CD4-positive, alpha-beta T cell treated with Interleukin-21 for 1 hour (primary cell): ENCODE measurements at places on chromosomes 11 and 22.

DNA sequence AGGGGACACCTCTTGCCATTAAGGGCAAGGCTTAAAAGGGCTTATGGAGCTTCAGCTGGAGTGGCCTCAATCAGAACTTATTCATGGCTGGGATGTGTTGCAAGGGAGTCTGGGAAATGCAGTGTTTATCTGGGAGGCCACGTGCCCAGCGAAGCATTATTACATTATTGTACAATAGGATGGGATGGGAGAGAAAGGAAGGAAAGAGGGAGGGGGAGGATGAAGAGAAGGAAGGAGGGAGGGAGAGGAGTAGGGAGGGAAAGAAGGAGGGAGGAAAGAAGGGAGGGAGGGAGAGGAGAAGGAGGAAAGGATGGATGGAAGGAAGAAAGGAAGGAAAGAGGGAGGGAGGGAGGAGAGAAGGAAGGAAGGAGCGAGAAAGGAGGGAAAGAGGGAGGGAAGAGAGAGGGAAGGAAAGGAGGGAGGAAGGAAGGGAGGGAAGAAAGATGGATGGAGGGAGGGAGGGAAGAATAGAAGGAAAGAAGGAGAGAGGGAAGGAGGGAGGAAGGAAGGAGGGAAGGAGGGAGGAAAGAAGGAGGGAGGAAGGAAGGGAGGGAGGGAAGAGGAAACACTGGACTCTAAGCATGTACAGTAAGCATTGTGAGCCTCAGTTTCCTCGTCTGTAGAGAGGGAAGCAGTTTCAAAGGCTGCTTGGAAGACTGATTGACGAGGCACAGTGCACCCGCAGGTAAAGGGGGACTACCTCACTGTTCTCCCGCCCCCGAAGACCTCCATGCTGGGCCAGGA is 62.2 kb downstream of the MYEOV start:
- DNase-seq: no peak

DNA sequence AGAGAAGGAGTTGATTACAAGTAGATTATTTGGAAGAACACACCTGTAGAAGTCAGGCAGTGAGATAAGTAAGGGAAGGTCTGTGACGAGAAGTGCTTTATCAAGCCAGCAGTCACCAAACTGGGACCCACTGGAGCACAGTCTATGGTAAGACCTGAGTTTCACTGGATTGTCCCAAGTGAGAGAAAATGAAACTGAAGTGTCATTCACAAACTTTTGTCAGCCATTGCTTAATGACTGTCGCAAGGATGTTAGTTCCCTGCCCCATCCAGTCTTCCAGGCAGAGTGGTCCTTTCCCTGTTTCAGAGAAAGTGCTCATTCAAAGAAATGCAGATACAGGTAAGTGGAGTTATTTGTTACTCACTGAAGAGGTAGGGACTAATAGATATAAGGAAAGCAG is 728.0 kb upstream of the TENM4 start:
- no peak for DNase-seq

DNA sequence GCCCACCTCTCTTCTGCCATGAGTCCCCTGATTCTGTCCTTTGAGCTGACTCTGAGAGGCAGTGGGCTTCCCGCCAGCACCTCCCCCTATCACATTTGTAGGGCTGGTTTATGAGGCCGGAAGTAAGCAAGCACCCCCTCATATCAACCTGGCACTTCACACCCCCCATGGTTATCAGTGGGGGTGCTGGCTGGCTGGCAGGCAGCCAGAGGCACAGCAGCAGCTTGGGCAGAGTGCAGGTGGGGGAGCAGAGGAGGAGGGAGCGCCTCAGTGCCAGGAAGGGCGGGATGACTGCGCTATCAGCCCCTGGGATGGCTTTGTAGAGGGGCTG is 22.9 kb upstream of the CHRM4 start:
- no peak for DNase-seq

DNA sequence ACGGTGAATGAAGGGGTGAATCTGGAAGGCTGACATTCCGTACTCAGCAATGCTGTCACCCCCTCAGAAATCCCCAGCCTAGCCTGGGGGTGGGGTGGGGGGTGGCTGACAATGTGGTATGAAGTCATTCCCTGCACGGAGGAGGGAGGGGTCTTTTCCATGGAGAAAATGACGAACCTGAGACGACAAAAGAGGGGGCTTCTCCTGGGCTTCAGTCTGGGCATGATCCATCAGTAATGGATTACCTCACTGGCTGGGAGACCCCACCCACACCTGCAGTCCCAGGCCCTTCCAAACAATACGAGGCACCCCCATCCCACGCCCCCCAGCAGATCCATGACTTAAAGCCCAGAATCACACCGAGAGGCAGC is 1.0 kb downstream of the KIAA0930 start:
- no peak for DNase-seq

- DNase-seq: no peak
These were observed 116.4 kb downstream of the FAR1 start for GRCh38 chr11:13784855-13785254.

DNA sequence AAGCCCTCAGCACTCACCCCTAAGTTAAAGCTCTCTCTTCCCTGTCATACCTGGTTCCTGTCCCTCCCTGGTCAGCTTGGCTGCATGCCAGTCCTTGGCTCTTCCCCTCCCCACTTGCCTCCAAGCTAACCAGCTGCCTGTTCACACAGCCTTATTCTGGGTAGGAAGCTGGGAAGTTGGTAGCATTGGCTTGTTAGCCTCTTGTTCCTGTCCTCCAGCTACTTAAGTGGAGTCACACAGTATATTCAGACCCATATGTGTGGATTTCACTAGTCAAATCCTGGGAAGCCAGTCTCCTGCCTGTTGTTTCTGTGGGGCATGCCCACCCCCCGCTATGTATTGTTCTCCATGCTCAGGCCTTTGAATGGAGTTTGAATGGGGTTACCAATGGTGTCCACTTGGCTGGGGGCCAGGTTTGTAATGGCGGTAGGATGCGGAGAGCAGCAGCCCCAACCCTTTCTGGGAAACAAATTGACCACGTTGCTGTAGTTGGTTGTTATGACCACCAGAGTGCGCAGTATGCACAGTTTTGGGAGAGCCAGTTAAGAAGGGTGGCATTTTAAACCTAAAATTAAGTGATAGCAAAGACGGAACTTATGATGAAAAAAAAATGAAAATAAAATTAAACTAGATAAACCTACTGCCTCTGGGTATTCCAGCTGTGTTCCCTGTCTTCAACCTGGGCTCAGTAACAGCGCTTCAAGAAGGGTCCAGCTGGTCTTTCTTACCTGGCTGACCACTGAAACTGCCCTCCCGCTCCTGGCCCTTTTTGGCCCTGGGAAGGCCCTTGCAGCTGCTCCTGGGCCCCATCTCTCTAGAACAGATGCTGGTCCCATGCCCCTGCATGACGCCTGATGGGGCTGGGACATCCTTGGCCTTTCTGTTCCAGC is 10.7 kb upstream of the RPS3 start:
- peak; percentile 86 for DNase-seq

DNA sequence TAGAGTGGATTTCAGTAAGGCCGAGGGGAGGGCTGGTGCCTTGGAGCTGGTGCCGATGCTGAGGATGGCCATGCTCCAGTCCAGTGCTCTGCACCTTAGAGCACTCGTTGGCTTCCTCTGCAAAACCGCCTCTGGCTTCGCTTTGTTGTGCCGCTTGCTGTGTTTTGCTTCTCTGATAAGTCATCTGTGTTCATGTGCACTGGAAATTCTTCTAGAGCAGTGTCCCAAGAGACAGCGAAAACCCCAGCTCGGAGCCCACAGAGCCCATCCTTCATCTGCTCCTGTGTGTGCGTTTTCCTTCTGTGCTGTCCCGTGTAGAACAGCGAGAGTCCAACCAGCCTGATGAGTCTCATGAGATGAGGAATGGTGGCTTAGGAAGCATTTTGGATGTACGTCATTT is 12.1 kb downstream of the FAM118A start:
- DNase-seq: no peak

GRCh38 chr22:50694099-50694605 is 21.5 kb downstream of the SHANK3 start:
- DNase-seq: no peak

DNA sequence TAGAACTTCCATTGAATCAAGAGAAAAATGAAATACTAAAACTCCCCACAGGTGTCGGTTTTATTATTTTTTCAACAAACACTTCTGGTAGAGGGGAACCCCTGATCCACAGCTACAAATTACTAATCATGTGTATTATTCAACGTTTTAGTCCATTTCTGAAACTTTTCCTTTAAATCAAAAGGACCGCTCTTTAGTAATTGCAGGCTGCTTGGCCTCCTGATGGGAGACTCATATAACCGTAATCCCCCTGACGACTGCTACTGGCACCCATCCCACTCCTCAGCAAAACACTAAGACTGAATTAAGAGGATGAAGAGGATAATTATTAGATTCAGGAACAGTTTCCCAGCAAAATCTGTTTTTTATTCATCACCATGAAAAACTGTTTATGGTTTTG is 46.4 kb downstream of the PAX6 start:
- no peak for DNase-seq

DNA sequence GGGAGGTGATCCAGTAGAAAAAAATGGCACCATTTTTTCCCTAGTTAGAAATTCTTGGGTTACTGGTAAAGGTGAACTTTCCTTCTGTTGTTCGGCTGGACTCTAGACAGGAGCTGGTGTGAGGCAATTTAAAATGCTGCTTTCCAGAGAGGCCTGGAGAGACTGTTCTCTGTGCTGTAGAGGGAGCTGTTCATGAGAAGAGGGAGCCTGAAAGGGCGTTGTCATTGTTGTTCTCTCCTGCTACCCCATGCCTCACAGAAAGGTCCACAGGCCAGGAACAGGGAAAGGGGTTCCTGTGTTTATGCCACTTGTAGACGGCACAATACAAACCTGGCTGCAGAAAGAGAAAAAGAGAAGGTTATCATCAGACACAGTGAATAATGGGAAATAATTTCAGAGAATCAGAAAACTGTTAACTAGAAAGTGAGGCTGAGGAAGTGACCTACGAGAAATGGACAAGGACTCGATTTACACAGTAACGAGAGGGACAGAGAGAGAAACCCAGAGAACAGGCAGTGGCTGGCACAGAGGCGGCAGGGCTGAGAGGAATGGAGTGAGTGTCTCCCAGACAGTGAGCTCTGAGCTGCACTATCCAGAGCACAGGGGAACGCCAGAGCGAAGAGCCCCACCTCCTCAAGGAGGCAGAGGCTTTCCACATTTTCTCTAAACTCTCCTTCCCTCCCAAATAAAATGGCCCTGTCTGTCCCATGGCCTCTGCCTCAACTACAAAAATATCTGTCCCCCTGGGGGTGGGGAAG is 109.2 kb downstream of the RRM1 start:
- DNase-seq: no peak

- no peak for DNase-seq
These were observed 33.6 kb downstream of the PPME1 start for GRCh38 chr11:74204701-74205100.

GRCh38 chr22:37713761-37714160 is 16.9 kb downstream of the TRIOBP start:
- no peak for DNase-seq

DNA sequence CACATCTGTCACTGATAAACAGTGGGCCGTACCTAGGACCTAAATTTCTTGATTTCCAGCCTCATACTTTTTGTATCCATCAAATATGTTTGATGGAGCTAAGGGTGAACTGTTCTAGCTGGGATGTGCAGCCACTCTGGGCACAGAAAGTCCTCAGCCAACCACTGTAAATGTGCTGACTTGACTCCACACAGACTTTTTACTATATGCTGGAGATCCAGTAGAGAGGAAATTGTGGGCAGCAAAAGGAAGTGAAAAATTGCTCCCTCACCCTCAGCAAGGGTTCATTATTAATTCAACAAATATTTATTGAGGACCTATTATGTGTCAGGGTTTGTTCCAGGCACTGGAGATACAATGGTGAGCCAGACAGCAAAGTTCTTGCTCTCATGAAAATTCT is 54.2 kb upstream of the AMPD3 start:
- DNase-seq: no peak

GRCh38 chr11:78607696-78608095 is 33.0 kb upstream of the NARS2 start:
- no peak for DNase-seq

DNA sequence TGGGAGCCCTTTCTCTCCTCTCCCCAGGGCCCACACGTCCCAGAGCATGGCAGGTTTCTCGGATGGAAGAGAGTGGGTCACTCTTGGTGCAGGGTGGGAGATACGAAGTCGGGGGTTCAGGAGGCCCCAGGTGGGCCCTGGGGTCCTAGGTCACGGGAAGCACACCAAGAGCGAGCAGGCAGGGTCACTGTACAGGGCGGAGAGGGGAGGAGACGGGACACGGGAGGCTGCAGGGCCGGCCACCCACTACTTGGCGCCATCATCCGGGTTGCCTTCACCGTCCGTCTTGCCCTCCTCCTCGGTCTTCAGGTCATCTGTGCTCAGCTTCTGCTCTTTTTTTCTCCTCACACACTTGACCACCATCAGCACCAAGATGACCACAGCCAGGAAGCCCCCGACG is 9.8 kb downstream of the SCN2B start:
- no peak for DNase-seq

DNA sequence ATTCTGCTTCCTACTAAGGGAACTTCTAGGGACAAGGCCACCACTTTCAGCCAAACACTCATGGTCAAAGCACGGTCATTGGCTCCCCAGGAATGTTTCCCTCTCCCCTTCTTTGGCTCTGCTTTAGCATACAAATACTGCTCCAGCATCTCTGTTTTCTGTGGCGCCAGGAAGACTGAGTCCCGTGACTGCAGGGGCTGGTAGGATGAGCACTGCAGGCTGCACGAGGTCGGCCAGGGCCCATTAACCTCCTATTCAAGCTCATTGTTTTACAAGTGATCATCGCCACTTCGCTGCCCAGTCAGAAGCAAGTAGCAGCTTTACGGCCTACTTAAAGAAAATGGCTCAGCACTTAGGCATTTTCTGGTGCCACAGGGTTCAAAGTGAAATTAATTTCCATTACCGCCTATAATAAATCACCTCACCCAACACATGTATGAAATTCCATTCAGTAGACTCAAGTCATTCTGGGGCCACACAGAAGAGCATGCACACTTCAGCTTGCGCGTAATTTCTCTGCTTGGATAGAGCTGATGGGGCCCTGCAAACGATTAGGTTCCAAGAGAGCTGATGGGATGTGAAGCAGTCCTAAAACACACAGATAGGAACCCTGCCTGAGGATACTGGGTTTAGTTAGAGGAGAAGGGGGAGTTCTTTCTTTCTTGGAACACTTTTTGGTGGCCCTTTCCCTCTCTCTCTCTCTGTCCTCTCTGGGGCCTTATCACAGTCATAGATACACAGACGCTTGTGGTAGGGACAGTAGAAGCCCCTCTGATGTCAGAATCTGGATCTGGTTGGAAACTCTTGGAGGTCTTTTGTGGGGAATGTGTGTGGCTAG is 173.7 kb downstream of the KIF18A start:
- DNase-seq: no peak

GRCh38 chr11:123628936-123629683 is 25.3 kb downstream of the SCN3B start:
- DNase-seq: no peak

GRCh38 chr22:19580291-19580890 is 56.2 kb upstream of the CLDN5 start:
- no peak for DNase-seq

DNA sequence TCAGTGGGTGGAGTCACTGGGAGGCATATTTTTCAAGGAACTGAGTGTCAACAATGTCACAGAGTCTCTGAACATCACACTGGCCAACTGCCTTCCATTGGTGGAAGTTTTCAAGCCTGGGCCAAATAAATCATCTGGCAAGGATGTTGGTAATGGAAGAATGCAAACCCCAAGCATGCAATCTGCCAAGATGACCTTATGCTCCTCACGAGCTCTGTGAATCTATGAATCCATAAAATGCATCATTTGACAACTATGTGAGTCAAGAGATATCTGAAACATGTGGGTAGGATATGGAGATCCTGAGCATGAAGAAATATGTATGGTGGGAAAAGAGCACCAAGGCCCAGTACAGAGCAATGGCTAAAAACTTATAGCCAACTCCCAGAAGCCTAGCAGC is 122.2 kb downstream of the PLEKHA7 start:
- DNase-seq: no peak

GRCh38 chr11:114017723-114018122 is 41.8 kb upstream of the ZBTB16 start:
- DNase-seq: no peak
